ENCODE measurements at places on chromosomes 11 and 22.

GRCh38 chr11:99739464-99740089 lies 718.8 kb downstream of the CNTN5 start:
- no peak for DNase-seq

- no peak for DNase-seq
Measured at GRCh38 chr11:31783252-31783651, 27.9 kb downstream of the PAX6 start.

- no peak for DNase-seq
Measured at GRCh38 chr11:46066335-46066734, 54.9 kb downstream of the PHF21A start.

DNA sequence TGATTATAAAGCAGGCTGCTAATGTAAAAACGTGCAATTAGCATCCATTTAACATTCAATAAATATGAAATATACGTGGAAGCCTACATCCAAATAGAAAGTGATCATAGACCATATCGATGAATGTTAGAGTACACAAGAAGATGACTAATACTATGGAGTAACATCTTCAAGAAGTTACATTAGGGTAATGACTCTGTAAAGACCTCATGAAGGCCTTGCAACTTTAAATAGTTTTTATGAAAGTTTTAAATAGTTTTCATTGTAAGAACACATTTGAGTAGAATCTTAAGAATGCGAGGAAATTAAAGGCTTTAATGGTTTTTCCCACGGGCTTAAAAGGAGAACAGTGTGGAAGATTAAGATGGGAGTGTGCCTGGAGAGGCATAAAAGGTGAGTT lies 1.4 kb downstream of the TRIM34 start:
- no peak for DNase-seq

DNA sequence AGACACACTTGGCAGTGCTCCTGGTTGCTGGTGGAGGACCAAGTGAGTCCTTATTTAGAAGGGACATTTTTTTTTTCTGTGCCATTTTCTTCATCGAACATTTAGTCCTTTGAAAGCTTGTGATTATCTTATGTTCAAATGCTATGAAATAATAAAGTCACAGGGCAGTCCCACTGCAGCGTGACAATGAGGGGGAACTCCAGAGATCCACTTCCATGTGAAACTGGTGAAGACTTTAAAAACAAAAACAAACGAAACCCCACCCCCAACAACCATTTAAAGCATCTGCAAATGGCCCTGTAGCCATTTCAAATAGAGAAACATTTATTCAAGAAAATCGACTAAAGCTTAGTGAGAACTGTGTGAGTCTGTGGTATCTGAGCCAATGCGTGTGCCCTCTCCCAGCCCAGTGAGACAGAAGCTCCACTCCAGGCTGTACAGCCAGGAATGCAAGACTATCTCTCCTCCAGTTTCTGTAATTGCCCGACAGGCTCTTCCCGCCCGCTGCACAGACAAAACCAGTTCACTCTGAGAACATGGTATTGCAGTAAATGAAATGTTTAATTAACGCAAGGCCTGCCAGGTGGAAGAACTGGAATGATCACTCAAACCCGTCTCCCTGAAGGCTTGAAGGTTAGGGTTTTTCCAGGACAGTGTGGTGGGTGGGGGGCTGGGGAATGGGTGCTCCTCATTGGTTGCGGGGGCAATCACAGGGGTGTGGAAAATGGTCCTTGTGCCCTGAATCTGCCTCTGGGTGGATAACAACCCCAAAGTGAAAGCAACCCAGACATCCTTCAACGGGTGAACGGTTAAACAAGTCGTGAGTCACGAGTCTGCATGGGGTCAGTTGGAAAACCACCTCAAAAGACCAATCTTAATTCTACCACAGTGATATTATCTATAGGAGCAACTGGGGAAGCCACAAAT lies 8.4 kb downstream of the KRTAP5-6 start:
- DNase-seq: no peak

- DNase-seq: peak; percentile 88
Measured at GRCh38 chr22:41381329-41382097, at the start of gene TEF. TEF (plus strand) TSS chr22:41381942; CDS start chr22:41382045, 103 bp downstream.

- DNase-seq: no peak
Measured at GRCh38 chr11:21428796-21429195, 759.4 kb downstream of the NELL1 start.

GRCh38 chr11:117565709-117566108 lies 231.3 kb downstream of the DSCAML1 start:
- DNase-seq: no peak

DNA sequence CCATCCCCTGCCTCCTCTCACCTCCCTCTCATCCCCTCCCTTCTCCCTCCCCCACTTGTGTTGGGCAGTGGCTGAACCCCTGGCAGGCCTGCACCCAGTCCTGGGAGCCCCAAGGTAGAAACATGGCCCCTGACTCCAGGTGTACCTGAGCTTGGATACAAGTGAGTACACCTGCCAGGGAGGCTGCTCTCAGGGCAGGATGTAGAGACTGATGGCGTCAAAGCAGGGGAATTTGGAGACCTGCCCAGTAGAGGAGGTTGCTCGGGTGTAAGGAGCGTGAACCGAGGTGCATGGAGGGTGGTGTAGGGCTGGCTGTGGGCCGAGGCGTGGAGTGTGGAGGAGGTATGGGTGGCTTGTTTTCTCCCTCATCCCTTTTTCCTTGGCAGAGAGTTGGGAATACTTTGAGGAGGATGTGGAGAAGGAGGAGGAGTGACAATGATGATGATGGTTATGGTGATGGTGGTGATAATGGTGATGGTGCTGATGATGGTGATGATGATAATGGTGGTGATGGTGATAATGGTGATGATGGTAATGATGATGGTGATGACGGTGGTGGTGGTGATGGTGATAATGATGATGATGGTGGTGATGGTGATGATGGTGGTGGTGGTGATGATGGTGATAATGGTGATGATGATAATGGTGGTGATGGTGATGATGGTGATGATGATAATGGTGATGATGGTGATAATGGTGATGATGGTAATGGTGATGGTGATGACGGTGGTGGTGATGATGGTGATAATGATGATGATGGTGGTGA lies 12.3 kb downstream of the MRGPRG start:
- no peak for DNase-seq

DNA sequence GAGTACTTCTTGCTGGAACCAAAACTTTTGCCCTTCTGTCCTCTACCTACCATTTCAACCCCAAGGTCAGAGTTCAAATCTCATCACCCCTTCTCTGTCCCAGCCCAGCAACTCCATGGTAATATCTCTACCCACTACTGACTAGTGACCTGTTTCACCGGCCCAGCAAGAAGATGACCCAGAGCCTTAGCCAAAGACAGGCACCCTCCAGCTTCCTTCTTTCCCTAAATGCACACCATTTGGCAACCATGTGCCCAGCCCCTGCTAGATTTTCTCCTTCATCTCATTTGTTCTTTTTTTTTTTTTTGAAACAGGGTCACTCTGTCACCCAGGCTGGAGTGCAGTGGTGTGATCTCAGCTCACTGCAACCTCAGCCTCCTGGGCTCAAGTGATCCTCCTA lies 14.9 kb downstream of the ARAP1 start:
- no peak for DNase-seq

DNA sequence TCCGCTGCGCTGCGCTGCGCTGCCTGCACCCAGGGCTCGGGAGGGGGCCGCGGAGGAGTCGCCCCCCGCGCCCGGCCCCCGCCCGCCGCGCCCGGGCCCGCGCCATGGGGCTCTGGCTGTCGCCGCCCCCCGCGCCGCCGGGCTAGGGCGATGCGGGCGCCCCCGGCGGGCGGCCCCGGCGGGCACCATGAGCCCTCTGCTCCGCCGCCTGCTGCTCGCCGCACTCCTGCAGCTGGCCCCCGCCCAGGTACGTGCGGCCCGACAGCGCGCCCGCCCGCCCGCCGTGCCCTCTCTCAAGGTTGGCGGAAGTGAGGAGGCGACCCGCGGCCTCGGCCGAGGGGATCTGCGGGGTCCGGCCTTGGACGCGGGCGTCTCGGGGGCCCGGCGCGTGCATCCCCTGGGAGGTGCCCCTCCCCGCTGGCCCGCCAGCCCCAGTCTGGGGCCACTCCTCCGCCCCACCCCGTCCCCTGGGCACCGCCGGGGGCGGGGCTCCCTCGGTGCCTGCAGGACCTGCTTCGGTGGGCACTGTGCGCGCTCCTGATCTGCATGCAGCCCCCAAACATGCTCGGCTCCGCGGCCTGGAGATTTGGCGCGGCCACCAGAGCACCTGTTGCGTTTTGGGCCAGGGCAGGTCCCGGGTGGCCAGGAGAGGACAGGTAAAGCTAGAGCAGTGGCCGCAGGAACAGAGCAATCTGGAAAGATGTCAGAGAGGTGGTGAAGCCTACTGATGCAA lies 429 bp downstream of the VEGFB start:
- DNase-seq: no peak

Measured in stimulated activated CD8-positive, alpha-beta memory T cell treated with anti-CD3 and anti-CD28 coated beads, Interleukin-4, amount 100 ng/mL, for 1 hour (primary cell).